ENCODE measurements at places on chromosomes 4 and X.
A peak's percentile ranks its signal among the peaks of the same experiment; 100 is the strongest.

GRCh38 chrX:134167591-134168203 lies 69.3 kb upstream of the CCDC160 start:
- no peak overlapping the region for H3K4me3 ChIP-seq
- no peak for DNase-seq
- no peaks in the 10 kb centered on the region for H3K36me3 ChIP-seq
- H3K27me3 ChIP-seq: no peaks in the 10 kb centered on the region
- H3K4me1 ChIP-seq: no peaks in the 10 kb centered on the region

- no peaks in the 10 kb centered on the region for H3K36me3 ChIP-seq
- H3K4me3 ChIP-seq: no peak overlapping the region
- no peak for DNase-seq
- no peak overlapping the region for H3K27ac ChIP-seq
- H3K4me1 ChIP-seq: no peaks in the 10 kb centered on the region
- no peaks in the 10 kb centered on the region for H3K27me3 ChIP-seq
Measured at GRCh38 chrX:18871970-18872369, 111.9 kb downstream of the PHKA2 start.

DNA sequence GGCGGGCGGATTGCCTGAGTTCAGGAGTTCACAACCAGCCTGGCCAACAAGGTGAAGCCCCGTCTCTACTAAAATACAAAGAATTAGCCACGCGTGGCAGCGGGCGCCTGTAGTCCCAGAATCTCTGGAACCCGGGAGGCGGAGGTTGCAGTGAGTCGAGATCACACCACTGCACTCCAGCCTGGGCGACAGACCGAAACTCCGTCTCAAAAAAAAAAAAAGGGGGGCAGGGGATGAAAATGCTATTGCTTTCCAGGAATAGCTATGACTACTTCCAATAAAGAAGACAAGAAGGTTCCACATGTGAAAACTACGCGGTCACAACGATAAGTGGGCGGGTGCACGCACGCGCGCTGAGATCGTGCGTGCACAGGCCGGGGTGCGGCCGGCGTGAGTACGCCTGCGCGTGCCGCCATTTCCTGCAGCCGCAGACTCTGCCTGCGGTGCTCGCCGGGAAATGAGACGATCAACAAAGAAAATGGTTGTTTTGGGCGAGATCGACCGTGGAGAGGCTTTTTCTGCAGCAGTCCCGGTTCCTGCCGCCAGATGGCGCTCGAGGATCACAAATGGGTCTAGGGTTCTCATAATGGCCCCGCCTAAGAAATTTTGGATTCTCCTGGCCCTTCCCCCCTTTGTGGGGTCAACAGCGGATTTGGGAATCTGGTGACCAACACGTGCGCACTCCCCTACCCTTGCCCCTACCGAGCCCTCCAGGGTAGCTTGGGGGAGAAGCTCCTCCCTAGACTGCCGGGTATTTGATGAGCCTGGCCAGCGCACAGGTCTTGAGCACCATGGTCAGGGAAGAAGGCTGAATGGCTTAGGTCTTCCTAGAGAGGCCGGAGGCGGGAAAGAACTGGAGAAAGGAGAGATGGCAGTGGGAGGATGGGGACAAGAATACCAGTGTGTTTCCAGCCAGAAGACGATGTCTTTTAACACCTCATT lies 35.1 kb downstream of the PNMA5 start:
- H3K36me3 ChIP-seq: no peaks in the 10 kb centered on the region
- DNase-seq: peak; percentile 93

GRCh38 chr4:108849611-108850168 lies 86.8 kb upstream of the ETNPPL start:
- H3K36me3 ChIP-seq: no peaks in the 10 kb centered on the region
- no peaks in the 10 kb centered on the region for H3K27me3 ChIP-seq
- no peaks in the 10 kb centered on the region for H3K4me1 ChIP-seq

DNA sequence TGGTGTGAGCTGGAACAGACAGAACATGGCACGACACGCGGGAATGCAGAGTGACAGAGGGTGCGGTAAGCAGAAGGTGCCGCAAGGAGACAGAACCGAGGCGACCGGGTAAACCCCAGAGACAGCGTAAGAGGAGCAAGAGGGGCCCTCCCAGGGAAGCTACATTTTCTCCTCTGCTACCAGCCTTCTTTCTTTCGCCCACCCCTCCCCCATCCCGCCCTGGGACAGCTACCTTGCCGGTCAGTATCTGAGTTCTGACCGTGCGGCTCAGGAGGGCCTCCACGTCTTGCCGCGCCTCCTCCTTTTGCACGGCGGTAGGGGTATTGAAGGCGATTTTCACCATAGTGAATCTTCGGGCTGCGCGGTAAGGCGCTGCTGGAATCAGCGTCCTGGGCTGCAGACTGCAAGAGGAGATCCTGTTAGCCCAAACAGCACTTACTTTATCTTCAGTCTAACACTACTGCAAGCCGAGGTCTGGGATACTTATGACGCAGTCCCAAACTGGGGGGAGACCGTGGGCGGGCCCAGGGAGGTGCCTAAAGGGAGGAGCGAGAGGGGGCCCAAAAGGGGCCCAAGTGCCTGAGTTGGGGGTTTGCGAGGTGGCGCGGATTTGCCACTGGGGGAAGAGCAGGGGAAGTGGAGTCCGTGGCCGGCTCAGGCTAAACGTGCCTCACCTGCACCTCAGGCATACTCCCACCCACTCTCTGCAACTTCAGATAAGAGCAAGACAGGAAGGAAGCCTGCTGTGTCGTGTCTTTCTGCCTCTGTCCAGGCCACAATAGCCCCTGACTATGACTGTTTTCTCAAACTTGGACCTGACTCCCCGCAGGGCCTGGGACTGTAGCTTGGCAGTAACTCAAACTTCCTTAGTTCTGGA lies at the start of gene ITM2A:
TSS of gene ITM2A (minus strand) at position 462 of the 877 bp plus-strand sequence. CDS start at position 343, 119 bp downstream.
- H3K27ac ChIP-seq: no peak within 1 kb of the TSS
- no peaks in the 10 kb centered on the region for H3K4me1 ChIP-seq
- peak; percentile 31 for DNase-seq
- H3K36me3 ChIP-seq: no peaks in the 10 kb centered on the region
- no peaks in the 10 kb centered on the region for H3K27me3 ChIP-seq

DNA sequence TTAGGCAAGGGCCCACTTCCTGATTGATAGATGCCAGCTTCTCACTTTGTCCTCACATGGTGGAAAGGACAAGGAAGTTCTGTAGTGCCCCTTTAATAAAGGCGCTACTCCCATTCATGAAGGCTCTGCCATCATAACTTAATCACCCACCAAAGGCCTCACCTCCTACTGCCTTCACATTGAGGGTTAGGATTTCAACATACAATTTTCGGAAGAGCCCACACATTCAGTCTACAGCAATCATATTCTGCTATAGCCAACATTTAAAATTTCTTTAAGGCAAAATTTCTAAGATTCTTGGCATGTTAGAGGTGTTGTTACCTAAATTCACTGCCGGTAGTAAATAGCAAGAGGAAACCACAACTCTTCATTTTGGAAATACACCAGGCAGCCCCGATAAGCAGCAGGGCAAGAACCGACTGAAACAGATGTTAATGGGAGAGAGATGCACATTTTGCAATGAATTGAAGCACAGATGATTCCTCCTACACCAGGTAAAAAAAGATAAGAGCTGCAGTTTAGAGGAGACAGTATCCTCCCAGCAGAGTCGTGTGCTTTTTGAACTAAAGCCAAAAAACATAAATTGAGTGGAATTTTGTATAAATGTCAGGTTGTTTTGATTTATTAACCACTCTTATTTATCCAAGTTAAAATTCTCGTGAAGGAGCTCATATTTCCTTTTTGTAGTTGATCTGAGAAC lies 594.9 kb downstream of the KCTD8 start:
- no peaks in the 10 kb centered on the region for H3K4me1 ChIP-seq
- no peak for DNase-seq
- no peak overlapping the region for H3K4me3 ChIP-seq
- H3K27ac ChIP-seq: no peak overlapping the region

DNA sequence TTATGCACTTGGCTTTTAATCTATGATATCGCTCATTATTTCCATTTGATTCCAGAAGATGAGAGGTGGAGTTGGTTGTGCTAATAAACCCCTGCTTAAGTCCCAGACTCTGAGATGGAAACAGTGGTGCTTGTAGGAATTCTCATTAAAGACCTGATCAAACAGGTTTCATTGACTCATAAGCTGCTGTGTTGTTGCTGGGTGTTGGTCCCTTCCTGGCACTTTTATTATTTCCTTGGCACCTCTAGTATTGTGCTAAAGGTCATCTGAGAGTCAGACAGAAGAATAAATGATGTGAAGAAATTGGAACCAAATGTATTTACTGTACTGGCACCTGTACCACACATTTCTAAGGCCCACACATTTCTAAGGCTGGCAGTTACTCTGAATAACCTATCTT lies 544.7 kb upstream of the NR3C2 start:
- H3K4me3 ChIP-seq: no peak overlapping the region
- H3K27me3 ChIP-seq: no peaks in the 10 kb centered on the region
- H3K27ac ChIP-seq: peak overlapping the region; percentile 62
- no peaks in the 10 kb centered on the region for H3K4me1 ChIP-seq
- DNase-seq: peak; percentile 64
- H3K36me3 ChIP-seq: no peaks in the 10 kb centered on the region

- no peak overlapping the region for H3K27ac ChIP-seq
- no peaks in the 10 kb centered on the region for H3K27me3 ChIP-seq
- H3K4me1 ChIP-seq: no peaks in the 10 kb centered on the region
Measured at GRCh38 chr4:134382478-134383227, 181.1 kb upstream of the PABPC4L start.

DNA sequence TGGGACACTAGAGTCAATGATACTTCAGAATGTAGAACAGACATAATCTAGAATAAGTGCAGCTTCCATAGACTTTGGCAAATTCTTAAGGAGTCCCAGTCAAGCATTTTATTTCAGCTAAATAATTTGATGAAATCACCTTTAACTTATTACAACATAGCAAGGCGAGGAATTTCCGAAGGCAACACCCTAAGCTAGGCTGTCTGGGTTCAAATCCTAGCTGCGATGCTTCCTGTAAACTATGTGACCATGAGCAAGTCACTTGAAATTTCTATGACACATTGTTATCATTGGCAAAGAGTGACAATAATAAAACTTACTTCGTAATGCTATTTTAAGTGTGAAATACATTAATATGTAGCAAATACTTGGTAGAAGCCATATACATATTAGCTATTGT lies 679.1 kb downstream of the DMD start:
- no peaks in the 10 kb centered on the region for H3K4me1 ChIP-seq
- H3K27ac ChIP-seq: no peak overlapping the region
- H3K36me3 ChIP-seq: no peaks in the 10 kb centered on the region

- H3K27me3 ChIP-seq: no peaks in the 10 kb centered on the region
- DNase-seq: no peak
- no peak overlapping the region for H3K27ac ChIP-seq
- H3K4me3 ChIP-seq: no peak overlapping the region
- no peaks in the 10 kb centered on the region for H3K4me1 ChIP-seq
- no peaks in the 10 kb centered on the region for H3K36me3 ChIP-seq
Measured at GRCh38 chrX:120144178-120144844, 14.1 kb upstream of the RHOXF2 start.

GRCh38 chrX:4572691-4573090 lies 859.2 kb upstream of the PRKX start:
- H3K4me1 ChIP-seq: no peaks in the 10 kb centered on the region
- DNase-seq: no peak
- no peak overlapping the region for H3K4me3 ChIP-seq

DNA sequence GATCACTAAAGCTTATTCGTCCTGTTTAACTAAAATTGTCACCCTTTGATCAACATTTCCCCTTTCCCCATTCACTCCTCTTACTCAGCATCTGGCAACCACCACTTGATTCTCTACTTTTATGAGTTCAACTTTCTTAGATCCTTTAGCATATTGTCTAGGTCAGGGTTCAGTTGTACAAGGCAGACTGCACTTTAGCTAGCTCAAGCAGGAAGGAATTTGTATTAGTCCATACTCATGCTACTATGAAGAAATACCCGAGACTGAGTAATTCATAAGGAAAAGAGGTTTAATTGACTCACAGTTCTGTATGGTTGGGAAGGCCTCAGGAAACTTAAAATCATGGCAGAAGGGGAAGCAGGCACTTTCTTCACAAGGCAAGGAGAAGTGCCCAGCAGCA lies 44.3 kb downstream of the TASL start:
- no peak for DNase-seq
- no peak overlapping the region for H3K4me3 ChIP-seq
- no peak overlapping the region for H3K27ac ChIP-seq
- no peaks in the 10 kb centered on the region for H3K27me3 ChIP-seq
- H3K4me1 ChIP-seq: no peaks in the 10 kb centered on the region

DNA sequence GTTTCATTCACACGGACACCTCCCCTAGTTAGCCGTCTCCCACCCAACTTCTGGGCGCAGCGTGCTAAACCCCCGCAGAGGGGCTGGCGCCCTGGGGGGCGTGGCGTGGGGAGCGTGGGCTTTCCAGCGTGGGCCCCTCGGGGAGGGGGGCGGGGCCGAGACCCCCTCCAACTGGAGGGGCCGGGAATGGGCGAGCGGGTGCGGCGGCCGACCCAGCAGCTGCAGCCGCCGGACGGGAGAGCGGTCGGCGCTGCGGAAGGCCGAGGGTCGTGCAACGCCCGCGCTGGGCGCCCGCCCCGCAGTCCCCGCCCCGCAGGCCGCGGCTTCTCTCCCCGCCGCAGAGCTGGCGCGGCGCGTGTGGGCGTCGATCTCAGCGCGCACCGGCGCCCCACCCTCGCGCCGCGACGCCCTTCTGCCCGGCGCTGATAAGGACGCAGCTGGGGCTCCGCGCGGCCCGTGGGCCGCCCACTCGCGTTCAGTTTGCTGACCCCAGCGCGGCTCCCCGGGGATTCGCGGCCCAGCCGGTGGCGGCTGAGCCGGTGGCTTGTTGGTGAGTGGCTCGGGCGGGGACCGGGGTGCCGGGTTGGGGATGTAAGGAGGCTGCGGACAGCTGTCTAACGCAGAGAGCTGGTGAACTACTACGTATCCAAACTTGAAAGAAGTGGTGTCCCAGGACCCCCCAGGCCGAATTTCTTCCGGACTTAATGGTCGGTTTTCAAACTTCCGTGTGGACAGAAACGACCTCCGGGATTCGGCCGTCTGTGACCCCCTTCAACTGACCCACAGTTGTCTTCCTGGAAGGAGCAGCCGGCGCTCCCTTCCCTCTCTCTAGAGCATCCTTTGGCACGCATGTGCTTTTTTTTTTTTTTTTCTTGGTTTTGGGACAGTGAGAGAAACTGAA lies 1.5 kb downstream of the FHDC1 start:
- peak overlapping the region; percentile 77 for H3K27ac ChIP-seq
- no peaks in the 10 kb centered on the region for H3K36me3 ChIP-seq
- no peaks in the 10 kb centered on the region for H3K27me3 ChIP-seq
- DNase-seq: peak; percentile 57
- peak overlapping the region; percentile 74 for H3K4me3 ChIP-seq
- no peaks in the 10 kb centered on the region for H3K4me1 ChIP-seq

- H3K27me3 ChIP-seq: no peaks in the 10 kb centered on the region
- no peak overlapping the region for H3K27ac ChIP-seq
- H3K36me3 ChIP-seq: peaks cover 4% of the 10 kb centered on the region
Measured at GRCh38 chr4:6621556-6621927, 18.9 kb upstream of the MRFAP1 start.

- H3K4me3 ChIP-seq: no peak overlapping the region
- H3K27me3 ChIP-seq: no peaks in the 10 kb centered on the region
- no peak for DNase-seq
- no peaks in the 10 kb centered on the region for H3K4me1 ChIP-seq
Measured at GRCh38 chrX:98931216-98931615, 1478.9 kb downstream of the PCDH19 start.

Measured in colonic mucosa (tissue), 4 donors.